ENCODE measurements at places on chromosomes 5 and 9.
A peak's percentile ranks its signal among the peaks of the same experiment; 100 is the strongest.

GRCh38 chr5:94976853-94977252, 308.0 kb downstream of the MCTP1 start:
- no peak for DNase-seq

- DNase-seq: no peak
Measured at GRCh38 chr5:149147676-149148075, 6.4 kb downstream of the ABLIM3 start.

- no peak for DNase-seq
Measured at GRCh38 chr5:120778491-120779484, 314.7 kb downstream of the PRR16 start.

- DNase-seq: no peak
Measured at GRCh38 chr5:56306433-56307150, 73.5 kb upstream of the ANKRD55 start.

DNA sequence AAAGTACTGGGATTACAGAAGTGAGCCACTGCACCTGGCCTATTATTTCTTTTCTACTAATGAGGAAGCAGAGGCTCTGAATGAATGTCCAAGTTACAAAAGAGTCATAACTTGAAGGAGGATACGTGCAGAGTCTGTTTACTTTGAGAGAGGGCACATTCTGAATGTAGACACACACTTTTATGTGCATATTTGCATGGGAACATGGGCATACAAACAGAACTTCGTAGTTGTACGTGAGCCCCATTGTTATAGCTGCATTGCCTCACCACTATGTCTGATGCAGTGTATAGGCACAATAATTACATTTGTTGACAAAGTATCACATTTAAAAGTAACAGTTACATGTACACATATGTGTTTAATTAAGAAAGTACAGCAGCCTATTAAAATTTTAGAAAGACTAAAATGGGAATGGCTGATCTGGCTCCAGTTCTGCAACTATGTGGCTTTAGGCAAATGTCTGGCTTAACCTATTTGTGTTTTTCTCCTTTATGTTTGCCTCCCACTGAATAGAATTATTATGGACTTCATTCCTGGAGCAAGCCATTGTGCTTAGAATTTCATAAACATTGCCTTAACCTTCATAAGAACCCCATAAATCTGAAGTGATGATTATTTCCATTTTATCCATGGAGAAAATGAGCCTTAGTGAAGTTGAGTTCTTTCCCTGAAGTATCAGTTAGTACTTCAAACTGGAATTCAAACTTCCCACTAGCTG, 3.0 kb upstream of the DPYSL3 start:
- no peak for DNase-seq

DNA sequence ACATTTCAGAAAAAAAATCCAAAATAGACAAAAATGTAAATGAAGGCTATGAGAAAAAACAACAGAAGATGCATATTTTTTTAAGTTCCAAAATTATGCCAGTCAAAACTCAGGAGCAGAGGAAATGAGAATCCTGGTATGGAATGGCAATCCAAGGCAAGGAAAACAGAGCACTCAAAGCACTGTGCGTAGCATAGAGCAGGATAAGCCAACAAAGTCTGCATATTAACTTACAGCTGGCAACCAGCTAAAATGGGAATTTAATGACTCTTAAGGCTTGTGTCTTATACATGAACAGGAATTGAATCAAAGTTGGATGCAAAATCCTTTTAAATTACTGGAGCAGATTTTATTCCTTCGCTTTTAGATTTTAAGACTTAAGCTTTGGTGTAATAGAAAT, 203.5 kb upstream of the DAPK1 start:
- no peak for DNase-seq

DNA sequence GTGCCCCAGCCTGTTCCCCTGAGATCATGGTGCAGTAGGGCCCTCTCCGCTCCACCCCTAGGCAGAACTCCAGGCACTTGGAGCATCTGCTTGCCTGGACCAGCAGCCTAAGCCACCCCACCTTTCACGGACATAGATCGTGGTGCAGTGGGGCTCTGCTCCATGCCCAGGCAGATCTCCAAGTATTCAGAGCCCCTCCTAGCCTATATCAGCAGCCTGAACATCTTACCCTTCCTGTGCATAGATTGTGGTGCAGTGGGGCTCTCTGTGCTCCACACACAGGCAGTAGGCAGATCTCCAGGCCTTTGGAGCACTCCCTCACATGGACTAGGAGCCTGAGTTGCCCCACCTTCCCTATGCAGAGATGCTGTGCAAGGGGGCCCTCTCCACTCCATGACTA, 103.0 kb downstream of the GLIS3 start:
- DNase-seq: no peak

DNA sequence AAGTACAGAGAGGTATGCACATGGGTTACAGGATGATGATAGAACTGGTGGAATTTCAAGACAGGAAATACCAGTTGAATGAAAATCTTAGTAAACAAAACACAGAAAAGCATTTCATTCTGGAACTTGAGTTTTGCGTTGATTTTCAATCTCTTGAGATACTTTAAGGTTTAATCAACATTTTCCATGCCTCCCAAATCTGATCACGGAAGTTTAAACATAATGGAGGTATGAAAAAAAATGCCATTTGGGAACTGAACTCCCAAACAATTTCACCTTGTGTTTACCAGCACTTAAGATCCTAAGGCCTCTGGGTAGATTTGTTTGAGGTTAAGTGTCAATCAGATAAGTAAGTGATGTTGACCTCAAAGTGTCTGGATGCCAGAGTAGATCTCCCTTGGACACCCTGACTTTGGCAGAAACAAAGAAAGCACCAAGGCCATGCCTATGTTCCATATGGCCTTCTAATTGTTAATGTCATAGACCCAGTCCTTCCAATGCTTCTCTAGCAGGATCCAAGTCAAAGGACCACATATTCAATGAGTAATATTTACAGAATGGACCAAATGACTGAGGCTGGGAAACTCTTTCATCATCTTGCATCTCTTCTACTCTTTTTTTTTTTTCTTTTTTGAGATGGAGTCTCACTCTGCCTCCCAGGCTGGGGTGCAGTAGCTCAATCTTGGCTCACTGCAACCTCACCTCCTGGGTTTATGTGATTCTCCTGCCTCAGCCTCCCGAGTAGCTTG, 216.9 kb downstream of the ARRDC3 start:
- DNase-seq: no peak

GRCh38 chr9:72945391-72945790, 7.5 kb downstream of the ALDH1A1 start:
- DNase-seq: no peak

- DNase-seq: no peak
Measured at GRCh38 chr5:100275631-100276030, 259.5 kb upstream of the FAM174A start.

GRCh38 chr5:109485030-109485429, 75.3 kb upstream of the PJA2 start:
- no peak for DNase-seq

DNA sequence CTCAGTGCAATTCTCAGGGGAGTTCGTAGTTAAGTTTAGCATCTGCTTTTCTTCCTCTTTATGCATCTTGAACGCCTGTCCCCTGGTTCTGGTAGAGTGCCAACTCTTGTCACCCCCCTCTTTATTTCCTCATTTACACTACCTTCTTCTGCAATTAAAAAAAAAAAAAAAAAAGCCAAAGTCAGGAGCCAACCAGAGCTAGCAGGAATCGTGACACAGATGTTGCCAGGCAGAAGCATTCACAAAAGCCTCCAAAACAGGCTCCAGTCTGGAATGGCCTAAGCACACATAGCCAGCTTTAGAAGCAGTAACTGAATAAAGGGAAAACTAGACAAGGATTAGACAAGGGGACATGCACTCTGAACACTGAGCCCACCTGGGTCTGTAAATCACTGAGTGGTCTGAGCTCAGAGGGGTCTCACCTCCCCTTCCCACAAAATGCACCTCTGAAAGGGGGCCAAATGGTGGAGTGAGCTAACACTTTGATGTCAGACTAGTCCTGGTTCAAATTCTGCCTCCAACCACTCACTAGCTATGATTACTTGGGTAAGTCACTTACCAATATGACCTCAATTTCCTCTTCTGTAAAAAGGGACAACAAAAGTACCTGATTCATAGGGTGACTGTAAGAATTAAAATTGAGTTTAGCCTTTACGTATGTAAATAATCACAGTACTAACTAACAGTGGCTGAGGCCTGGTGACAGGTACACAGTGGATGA, 2.0 kb downstream of the CD74 start:
- peak; percentile 72 for DNase-seq

DNA sequence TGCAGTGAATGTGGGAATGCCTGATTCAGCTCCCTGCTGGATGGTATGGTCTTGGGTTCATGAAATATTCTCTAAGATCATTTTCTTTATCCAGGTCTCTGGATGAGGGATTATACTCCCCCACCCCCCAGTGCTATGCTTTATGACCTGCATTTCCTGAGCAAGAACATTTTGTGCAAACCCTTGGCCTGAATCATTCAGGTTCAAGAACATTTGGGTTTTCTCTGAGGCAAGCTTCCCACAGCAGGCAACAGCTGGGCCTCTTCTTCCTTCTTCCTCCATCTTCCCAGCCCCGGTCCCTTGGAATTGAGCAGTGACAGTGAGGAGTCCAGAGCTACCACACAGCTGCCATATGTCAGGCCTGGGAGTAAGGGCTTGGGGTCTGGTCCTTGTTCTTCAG, 58.6 kb upstream of the TNFSF15 start:
- DNase-seq: no peak

DNA sequence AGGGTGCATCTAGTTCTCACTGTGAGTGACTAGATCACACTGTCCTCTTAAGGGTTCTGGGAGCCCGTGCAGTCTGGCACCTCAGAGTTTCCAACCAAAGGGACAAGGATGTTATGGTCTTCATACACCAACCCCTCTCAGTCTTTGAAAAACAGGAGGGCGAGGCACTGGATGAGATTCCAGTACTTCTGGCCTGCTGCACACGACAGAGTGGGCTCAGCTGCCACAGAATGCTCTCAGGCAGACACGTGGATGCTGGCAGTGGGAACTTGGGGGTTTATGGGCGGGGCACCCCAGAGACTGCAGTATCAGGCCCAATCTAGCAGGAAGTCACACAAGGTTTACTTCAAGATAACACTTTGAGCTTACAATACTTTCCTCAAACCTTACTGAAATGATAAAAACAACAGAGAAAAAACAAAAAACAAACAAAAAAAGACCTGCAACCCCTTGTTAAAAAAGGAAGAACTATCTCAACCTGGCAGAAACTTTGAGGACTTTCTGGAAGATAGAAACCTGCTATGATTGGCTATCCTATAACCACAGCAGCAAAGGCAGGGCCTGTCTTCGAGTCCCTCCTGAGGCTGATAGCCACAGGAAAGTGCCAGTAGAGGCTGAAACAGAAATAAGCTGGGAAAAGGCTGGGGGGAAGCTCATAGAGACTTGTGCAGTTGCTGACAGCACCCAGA, 28.3 kb upstream of the TGFBR1 start:
- DNase-seq: no peak

DNA sequence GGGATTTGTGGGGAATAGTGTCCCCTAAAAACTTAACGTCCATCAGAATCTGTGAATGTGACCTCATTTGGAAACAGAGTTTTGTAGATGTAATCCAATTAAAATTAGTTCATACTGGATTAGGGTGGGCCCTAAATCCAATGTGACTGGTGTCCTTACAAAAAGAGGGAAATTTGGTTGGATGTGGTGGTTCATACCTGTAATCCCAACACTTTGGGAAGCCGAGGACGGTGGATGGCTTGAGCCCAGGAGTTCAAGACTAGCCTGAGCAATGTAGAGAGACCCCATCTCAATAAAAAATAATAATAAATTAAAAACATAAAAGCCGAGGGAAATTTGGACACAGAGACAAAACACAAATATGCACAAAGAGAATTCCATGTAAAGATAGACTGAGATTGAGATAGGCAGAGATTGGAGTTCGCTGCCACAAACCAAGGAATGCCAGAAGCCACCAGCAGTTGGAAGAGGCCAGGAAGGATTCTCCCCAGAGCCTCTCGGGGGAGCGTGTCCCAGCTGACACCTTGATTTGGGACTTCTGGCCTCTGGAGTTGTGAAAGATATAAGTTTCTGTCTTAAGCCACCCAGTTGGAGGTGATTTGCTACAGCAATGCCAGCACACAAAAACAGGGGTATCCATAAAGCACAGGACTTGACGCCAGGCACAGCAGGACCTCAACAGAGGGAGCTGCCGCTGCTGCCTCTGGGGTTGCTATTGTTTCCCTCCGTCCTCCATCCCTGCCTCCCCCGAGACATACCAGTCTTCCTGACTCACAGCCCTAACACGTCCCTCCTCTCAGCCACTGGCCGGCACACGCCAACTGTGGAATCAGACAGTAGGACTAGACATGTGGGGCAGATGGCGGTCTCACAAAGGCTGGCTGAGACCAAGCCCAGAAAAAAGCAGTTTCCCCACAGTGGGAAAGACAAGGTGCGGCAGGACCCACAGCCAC, 73.8 kb upstream of the IL17B start:
- no peak for DNase-seq

DNA sequence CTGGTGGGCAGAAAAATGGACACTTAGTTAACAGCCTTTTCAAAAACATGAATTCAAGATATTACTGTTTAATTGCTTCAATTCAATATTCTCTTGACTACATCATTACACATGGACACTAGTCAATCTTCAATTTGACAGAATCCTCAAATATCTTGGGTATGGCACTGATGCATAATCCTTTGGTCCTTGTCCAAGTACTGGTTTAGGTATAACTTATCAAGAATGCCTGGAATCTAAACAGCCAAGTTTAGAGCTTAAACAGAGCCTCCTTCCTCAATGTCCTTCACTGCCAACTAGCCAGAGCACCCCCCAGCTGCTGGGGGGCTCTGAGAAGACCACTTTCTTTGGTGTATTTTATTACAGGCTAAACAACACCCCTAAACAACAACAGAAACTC, 61.6 kb upstream of the ERCC6L2 start:
- no peak for DNase-seq

DNA sequence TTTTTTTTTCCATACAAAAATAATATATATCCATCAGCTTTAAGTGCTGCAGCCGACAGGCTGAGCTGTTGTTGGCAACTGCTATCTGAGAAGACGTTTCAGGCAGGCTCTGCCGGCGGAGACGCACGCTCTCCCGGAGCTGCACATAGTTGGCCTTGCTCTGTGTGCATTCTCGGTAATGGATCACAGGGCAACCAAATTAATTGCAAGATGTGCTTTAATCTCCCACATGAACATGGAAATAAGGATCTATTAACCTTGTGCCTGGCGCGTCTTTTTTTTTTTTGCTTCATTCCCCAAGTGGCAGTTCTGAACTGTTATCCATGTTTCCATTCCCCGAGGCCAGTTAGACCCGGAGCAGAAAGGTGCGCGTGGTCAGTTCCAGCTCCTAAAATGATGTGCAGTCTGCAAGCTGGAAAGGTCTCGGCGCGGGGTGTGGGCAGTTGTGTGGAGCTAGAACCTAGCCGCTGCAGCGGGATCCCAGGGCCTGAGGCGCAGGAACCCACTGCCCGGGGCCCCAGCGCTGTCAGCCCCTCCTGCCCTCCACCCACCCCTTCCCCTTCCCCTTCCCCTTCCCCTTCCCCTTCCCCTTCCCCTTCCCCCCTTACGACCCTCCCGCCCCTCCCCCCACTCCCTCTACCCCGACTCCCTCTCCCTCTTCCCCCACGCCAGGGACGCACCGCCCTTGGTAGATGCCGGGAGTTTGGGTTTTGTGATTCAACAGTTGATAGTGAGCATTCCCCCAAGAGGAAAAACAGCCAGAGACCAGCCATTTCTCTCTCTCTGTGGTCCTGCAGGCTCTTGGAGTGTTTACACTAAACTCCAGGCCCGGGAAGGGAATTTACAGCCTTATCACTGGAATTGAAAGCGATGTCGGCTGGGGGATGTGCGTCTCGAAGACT, 137.8 kb downstream of the CEP120 start:
- peak; percentile 54 for DNase-seq

GRCh38 chr5:149857499-149857898, 87.1 kb downstream of the PDE6A start:
- peak; percentile 63 for DNase-seq

- peak; percentile 21 for DNase-seq
Measured at GRCh38 chr9:16271967-16272366, 598.5 kb downstream of the BNC2 start.
